ENCODE measurements at places on chromosomes 2 and 18.

- DNase-seq: peak; percentile 76
Measured at GRCh38 chr2:36478332-36478738, 119.6 kb downstream of the FEZ2 start.

DNA sequence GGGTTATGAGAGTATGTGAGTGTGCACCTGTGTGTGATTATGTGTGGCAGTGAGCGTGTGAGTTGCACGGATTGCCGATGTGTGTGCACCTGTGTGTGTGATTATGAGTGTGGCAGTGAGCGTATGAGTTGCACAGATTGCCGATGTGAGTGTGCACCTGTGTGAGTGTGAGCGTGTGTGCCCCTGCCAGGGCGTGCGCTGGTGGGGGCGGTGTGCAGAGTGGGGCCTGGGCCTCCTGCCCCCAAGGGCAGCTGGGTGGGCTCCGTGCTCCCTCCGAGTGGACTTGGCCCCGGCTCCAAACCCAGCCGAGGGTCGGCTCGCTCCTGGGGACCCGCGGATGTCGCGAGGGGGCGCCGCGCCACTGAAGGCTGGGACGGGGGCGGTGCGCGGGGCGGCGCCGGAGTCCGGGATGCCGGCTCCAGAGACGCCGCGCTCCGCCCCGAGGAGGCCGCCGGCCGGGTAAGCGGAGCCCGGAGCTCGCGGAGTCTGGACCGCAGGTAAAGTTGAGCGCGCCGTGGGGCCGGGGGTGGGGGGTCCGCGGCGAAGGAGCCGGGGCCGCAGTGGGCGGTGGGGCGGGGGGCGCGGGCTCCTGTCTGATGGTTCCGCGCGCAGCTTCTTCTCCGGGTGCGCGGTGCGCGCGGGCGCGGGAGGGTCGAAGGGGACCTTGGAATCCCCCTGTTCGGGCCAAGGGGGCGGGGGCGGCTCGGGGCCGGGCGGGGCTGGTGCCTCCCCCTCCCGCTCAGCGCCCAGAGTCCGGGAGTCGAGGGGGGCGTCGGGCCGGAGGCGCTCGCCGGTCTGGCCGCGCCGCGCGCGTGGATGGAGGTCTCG, at the start of gene KCNG2:
KCNG2 (plus strand) TSS at position 421 of the 828 bp plus-strand sequence. CDS start 65,730 bp downstream, outside the sequence.
- DNase-seq: no peak

GRCh38 chr18:36212301-36213171, 25.2 kb downstream of the MOCOS start:
- DNase-seq: no peak

- DNase-seq: no peak
Measured at GRCh38 chr2:37793004-37793403, 121.6 kb upstream of the CDC42EP3 start.

DNA sequence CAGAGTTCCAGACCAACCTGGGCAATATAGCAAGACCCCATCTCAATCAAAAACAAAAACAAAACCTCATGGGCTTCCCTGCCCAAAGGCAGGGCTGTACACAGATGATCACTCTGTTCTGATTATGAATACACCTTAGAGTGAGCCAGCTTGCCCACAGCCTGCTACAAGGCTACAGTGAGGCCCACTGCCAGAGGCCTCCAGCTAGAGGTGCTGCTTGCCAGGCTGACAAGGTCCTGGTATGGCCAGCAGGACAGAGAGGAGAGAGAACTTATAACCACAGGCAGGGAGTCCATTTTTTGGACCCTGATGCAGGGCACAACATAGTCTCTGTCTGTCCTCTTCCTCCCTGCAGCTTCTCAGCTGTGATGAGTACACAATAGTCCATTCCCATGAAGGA, 41.5 kb downstream of the KANSL3 start:
- DNase-seq: no peak

DNA sequence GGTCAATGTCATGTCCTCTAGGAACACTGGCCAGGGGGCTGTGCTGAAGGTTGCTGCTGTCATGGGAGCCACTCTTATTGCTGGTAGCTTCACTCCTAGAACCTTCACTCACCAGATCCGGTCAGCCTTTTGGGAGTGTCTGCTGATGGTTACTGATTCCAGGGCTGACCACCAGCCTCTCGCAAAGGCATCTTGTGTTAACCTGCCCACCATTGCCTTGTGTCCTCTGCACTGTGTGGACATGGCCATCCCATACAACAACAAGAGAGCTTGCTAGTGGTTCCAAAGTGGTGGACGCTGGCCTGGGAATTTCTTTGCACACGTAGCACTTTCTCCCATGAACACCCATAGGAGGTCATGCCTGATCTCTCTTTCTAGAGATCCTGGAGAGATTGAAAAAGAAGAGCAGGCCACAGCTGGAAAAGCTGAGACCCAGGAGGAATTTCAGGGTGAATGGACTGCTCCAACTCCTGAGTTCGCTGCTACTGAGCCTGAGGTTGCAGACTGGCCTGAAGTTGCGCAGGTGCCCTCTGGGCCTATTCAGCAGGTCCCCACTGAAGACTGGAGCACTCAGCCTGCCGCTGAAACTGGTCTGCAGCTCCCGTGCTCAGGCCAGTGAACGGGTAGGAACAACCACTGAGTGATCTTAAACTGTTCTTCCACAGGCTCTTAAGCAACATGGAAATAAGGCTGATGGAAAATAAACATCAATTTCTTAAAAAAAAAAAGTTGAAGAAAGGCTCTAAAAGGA, 18.7 kb upstream of the C2orf80 start:
- DNase-seq: no peak

DNA sequence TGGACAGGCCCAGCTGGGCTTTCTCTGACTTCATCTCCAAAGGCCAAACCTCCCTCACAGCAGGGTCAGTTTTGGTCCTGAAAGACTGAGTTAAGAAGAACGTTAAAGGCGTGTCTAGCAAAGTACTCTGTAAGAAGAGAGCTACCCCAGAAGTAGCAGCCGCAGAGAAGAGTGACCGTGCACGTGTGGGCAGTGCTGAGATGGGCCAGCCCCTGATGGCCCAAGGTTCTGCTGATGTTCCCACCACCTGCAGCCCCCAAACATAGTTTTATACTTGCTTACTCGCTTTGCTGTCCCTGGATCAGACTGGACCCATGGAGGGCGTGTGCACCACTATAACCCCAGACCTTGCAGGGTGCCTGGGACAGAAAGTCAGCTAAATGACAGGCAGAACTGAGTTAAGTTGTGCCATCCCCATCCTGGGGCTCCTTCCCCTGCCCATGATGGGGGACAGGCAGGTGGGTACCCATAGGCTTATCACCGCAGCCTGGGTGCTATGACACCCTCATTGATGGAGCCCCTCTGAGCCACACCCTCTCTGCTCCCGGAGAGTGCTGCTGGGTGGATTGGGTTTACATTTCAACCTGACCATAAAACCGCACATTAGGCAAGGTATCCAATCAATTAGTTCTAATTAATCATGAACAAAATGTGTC, 367.3 kb upstream of the HS6ST1 start:
- no peak for DNase-seq

DNA sequence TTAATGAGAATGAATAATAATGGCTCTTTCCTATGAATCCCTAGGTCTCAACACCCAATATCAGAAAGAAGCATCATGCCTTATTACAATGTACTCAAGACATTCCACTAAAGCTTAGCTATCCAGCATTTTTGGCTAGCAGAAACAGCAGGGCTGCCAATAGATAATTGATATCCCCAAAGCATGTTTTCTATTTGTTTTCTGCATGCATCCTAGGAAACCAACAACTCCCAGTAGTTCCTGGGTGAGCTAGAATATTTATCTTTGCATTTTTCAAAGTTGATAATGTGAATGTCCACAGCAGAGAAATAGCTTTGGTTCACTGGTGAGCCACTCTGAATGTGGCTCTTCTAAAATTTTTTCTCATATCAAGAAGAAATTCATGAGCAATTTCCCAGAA, 5.8 kb upstream of the ANTXR1 start:
- no peak for DNase-seq

GRCh38 chr2:216371721-216372702, at the start of gene MARCHF4:
Gene MARCHF4 (minus strand): TSS chr2:216372483. CDS start chr2:216370260, 2,223 bp downstream.
- peak; percentile 62 for DNase-seq

DNA sequence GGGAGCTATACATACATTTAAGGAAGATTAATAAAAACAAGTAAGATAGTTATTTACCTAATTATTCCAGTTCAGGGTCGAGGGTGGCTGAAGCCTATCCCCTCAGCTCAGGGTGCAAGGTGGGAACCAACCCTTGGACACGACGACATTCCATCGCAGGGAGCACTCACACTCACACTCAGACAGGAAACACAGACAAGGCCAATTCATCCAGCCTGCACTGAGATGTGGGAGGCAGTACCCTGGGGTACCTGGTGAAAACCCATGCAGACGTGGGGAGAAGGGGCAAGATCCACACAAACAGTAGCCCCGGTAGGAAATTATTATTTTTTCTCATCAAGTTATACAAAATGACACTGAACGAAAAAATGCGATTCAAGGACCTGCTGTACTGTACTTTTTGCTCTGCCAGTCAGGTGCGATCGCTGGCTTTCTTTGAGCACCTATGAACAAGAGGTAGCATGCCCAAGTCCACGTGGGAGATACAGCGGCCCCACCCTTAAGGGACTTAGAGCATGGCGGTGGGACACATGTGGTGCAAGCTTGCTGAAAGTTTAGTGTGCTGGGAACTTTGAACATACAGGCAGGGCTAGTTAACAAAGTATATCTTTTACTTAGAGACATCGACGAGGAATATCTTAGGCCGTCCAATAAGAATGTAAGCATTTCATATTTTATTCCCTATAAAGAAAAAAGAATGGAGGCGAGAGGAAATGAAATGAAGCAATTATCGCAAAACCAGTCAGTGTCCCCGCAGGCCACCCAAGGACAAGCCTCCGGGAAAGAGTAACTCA, 624 bp downstream of the METTL8 start:
- DNase-seq: no peak

DNA sequence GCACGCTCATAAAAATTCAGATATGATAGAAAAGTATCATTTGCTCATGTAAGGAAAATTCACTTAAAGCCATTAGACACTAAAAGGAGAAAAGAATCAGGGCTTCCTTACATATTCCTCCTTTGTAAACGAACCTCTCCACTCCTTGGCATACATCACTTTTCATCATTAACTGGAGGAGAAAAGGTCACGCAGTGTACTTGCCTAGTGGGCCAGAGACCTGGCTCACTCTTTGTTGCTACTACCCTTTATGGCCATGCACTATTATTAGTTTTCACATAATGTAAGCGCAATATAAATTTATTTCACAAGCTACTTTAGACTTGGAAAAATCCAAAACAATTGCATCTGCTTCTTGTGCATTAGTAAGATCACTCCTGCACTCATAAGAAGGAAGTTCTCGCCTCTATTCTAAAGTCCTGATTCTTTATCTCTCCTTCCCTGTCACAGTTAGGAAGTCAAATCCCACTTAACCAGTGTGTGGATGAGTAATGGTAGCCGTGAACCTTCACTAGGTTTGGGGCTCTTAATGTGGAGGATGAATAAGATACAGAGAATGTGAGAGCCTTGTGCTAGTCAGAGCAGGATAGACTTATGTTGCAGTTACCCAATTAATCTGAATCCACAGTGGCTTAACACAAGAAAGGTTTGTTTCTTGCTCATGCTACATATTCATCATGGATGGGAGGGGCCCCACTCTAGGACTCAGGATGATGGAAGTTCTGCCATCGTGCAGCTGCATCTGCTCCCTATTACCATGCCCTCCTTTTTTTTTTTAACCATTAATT, 115.0 kb upstream of the GLS start:
- DNase-seq: no peak

GRCh38 chr2:24898122-24899109, 21.6 kb downstream of the ADCY3 start:
- no peak for DNase-seq

DNA sequence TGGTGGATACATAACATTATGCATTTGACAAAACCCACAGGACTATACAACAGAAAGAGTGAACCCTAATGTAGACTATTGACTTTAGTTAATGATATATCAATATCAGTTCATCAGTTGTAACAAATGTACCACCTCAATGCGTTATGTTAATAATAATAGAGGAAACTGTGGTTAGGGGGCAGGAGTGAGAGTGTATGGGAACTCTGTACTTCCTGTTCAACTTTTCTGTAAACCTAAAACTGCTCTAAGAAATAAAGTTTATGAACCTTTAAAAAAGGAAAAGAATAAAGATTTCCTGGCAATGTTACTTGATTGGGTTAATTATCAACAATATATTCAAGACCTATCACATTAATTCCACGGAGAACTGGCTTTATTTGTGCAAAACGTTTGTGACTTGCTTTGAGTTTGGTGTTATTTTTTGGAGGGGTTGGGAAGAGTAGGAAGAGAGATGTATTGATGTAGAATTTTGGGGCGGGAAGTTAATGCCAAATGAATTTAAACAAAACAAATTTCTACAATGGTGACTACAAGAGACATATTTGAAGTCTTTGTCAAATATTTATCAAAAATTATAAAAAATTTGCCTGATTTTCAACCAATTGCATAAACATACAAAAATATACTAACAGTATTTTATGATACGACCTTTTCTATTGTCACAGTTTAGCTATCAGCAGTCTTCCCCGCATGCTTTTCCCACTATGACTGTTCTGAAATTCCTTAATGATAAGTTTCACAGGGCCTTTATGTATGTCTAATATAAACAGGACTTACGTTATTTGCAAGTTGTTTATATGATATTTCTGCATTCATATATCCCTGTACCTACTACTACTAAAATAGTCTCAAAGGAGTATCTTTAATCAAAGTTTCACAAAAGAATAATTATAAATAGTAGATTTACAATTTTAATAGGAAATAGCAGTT, 2.1 kb upstream of the RTN4 start:
- DNase-seq: no peak

- DNase-seq: no peak
Measured at GRCh38 chr2:43453179-43454170, 142.4 kb downstream of the THADA start.

- no peak for DNase-seq
Measured at GRCh38 chr2:117952228-117952627, 61.6 kb downstream of the CCDC93 start.

DNA sequence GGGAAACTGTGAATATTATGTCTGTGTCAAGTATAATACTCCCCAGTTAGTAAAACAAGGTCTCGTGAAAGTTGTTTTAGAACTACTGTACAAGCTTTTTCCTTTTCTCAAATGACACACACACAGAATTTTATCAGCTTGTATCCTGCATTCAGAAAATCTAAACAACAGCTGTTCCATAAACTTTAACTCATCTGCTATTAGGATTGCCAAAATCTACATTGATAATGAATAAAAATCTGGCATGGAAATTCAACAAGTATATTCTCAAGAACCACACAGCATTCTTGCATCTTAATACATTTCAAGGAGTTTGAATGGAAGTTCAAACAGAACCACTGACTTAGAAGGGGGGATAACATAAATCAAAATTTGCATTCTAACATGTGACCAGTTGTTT, 151.2 kb downstream of the SLC39A10 start:
- no peak for DNase-seq

DNA sequence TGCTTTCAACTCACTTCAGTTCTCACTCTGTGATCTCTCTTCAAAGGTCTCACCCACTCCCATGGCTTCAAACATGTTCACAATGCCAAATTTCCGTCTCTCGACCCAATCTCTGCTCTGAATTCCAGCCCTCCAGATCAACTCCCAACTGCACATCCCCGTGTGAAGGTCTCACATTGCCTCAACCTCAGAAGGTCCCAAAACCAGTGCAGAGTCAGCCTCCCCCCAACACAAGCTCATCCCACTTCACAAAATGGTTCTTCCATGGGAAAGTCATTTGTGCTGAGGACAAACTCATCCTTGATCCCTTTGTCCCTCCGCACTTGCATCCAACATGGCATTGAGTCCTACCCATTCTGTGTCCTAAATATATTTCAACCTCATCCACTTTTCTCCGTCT, 31.0 kb upstream of the GNAL start:
- no peak for DNase-seq

- no peak for DNase-seq
Measured at GRCh38 chr2:70003093-70003830, 41.8 kb upstream of the ASPRV1 start.

GRCh38 chr2:201779901-201780673, 646 bp downstream of the ALS2 start:
- no peak for DNase-seq
